Islet precursor cell (in vitro differentiated cells): ENCODE measurements at places on chromosomes 2 and 18.
A peak's percentile ranks its signal among the peaks of the same experiment; 100 is the strongest.

DNA sequence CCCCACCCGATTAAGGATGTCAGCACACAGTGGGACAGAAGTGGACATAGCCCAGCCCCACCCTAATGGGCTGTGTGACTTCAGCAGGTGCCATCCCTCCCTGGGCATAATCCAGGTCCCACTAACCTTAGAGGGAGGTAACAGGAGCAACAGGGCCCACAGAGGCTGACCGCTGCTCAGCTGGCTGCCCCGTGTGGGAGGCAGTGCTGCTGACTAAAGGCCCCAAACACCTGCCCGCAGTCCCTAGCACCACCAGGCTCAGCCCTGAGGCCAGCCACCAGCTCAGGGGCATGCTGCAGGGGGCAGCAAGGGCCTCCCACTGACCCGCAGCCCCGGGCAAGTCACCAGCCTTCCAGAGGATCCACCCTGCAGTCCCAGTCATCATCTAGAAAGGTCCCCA lies 14.6 kb downstream of the BIN1 start:
- no peak for DNase-seq

DNA sequence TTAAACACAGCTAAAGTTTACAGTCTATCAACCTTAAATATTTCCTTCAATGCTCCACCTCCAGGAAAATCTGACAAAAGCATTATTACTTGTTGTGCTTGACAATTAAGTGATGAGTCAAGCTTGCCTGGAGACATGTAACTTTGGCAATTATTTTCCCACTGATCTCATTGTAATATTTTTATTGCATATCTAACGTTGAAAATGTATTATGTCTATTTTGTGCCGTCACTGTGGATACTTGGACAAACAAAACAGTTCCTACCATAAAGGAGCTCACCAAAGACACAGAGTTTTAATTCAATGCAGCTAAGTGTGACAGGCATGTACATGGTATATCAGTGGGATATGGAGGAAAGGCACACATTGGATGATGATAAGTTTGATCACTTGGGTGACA lies 24.7 kb downstream of the RNF103 start:
- no peak for DNase-seq

GRCh38 chr2:121608967-121609366 lies 40.3 kb downstream of the CLASP1 start:
- DNase-seq: no peak

DNA sequence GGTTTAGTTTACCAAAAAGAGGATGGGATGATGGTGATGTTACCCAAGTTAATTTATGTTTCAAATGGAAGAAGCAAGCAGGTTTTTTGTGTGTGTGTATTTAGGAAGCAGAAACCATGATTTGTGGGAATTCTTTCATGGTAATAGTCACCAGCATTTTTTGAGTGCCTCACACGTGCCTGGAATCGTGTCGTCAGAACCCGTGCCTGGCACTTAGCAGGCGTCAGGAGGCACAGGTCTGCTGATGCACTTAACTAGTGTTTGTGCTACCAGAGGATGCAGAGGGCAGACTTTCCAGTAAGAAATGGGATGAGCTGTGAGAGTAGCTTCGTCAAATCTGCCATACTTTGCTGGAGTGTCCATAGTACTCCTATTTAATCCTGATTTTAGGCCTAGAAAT lies 41.1 kb downstream of the LYPD6 start:
- DNase-seq: no peak

- no peak for DNase-seq
These were observed 849.1 kb upstream of the CHAC2 start for GRCh38 chr2:52918551-52918950.

DNA sequence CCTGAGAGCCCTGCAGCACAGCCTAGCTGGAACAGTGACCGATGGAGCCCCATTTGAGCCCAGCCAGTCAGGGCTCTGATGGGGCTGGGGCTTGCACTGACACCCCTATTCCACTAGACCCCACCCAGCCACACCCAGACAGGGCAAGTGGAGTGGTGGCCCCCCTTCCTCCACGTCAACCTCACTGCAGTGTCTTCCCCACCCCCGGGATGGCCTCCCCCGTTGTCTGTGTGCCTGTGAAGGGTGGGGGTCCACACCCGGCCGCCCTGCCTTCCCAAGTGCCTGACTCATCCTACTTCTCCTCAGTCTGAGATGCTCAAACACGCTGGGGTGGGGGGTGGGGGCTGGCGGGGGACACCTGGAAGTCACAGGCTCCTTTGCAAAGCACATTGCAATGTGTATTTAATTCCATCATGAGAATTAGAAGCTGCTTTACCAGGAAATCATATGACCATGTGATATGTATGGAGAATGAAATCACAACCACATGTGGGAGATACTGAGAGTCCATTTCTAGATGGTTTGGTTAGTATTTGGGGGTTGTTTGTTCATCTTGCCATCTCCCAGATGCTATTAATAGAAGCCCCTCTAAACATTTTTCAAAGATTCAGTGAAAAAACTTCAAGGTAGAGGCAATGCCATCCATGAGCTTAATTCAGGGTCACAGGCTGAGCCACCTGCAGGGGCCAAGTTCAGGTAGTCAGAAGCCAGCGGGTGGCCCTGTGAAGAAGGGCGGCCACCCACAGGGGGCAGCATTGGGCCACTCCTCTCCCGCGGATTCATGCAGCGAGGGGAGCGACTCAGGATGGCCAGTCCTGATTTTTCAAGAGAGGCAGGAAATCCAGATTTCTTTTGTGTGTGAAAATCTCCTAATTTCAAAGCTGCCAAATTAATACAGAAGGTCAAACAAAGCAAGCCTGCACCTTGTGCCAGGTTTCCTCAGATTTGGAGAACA lies 22.7 kb upstream of the GMPPA start:
- DNase-seq: peak; percentile 88

GRCh38 chr2:137942037-137942832 lies 22.0 kb upstream of the HNMT start:
- DNase-seq: peak; percentile 81

DNA sequence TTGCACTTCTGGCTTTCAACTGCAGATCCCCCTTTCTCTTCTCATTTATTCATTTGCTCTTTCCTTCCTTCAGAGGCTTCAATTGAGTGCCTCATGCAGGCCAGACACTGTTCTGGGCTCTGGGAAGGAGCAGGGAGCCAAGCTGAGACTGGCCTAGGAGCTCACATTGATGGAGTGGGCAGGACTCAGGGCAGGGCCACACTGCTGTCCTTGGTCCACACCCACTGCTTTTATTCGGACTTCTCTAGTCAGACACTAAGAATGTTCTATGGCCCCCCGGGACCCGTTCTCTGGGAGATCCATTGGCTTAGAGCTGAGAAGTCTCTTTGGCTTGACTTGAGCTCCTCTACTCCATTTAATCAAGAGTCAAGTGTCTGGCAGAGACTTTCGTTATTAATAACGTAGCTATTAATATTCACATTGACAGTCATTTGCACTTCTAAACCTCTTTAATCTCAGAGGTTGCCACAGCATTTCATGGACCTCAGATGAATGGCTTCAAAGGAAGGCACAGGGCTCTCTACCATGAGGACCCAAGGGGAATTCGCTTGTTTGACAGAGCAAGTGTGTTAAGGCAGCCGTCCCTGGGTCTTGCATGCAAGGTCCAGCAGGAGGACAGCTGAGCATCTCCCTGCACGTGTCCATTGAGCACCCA lies 20.1 kb downstream of the SH3RF3 start:
- no peak for DNase-seq

GRCh38 chr2:232976666-232977437 lies 36.2 kb downstream of the NGEF start:
- peak; percentile 40 for DNase-seq

DNA sequence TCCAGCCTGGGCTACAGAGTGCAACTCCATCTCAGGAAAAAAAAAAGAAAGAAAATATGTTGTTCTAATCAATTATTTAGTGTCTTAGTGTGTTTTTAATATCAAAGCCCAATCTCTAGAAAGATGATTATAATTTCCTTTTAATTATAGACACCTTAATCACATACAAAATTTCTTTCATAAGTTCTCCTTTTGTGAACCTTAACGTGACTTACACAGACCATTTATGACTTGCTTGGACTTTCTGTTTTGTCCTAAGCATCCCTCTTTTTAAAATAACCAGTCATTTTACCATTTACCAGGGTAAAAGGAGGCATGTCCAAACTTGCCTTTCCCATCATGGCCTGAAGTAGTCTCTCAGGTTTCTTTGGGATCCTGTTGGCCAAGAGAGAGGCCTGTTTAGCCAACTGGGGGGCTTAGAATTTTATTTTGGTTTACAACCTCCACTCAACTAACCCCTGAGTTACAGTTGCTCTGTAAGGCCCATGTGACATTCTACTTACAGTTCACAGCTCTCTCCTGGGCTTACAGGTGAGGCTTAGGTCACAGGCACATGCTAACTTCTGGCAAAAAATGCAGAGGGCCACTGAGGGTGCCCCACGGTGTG lies 23.9 kb upstream of the GPR155 start:
- no peak for DNase-seq

GRCh38 chr2:208090420-208090819 lies 33.9 kb downstream of the CRYGD start:
- DNase-seq: no peak

DNA sequence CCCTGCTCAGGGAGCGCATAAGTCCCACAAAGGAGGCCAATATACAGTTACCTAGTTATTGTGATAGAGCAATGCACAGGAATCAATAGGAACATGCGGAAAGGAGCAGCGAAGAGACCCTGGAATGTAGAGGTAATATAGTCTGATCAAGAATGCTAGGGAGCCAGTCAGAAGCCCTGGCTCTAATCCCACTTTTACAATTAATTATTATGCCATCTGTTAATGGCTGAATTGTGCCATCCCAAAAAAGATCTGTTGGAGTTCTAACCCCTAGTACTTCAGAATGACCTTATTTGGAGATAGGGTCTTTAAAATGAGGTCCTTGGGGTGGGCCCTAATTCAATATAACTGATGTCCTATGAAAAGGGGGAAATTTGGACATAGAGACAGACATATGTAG lies 7.7 kb upstream of the SPATS2L start:
- DNase-seq: no peak

- DNase-seq: no peak
These were observed 1.2 kb downstream of the PTPN4 start for GRCh38 chr2:119760956-119761275.

GRCh38 chr2:151570191-151570590 lies 160.5 kb downstream of the RIF1 start:
- no peak for DNase-seq

- no peak for DNase-seq
These were observed 58.4 kb downstream of the PHLPP1 start for GRCh38 chr18:62773691-62774090.

GRCh38 chr2:225894236-225894980 lies 494.9 kb downstream of the NYAP2 start:
- DNase-seq: no peak

DNA sequence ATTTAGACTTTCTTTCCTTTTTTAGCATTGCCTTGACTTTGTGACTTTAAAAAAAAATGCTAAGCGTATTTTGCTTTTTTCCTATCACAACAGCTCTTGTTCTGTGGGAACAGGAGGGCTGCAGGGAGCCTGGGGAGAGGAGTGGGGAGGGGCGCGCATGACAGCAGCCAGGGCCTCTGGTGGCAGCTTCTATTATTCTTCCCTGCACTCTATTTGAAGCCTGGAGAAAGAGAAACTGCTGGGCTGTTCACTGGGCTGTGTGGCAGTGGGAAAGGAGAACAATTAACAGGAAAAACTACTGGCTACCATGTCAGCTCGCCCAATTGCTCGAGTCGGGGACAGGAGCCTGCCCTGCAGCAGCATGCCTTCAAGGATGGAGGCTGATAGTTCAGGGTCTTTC lies 119.0 kb upstream of the ZBTB14 start:
- DNase-seq: peak; percentile 66

DNA sequence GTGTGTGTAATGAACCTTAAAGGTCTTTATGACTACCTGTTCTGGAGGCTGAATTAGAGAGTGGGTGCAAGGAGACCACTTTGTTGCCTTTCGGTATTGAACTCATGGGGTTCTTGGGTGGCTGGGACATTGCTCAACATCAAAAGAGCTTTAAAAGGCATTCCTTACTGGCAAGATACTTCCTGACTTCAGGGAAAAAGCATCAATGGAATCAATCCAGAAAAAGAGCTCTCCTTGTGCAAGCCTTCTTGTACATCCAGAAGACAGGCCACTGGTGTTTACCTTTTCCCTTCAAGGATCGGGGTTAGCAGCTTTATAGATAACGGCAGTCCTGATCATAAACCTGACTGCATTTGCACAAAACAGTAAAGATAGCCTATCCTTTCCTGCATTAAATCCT lies 9.5 kb downstream of the PNO1 start:
- DNase-seq: no peak

DNA sequence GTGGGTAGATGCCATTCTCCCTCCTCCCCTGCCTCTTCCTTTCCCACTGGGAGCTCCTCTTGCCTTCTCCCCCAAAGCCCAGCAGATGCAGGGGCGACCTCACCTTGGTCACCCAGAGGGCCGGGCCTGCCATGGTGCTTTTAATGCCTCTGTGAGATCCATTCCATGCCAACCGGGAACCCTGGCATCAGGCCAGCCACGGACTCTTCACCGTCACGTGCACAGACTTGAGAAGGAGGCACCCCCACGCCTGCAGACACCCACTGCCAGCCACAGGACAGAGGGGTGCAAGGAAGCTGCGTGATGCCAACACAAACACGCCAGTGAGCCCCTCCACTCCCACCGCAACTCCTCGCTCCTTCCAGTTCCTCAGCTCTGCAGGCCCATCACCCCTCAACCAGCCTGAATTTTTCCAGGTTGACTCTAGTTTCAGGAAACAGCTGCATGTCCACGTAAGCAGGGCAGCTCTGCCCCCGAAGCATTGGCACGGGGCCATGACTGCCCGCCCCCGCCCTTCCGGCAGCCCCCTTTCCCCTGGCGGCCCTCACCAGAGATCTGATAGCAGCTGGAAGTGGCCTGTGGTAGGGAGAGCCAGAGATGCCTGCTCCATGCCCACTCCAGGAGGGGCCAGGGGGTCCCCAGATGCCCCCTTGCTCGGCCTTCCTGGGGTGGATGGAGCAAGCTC lies 50.8 kb downstream of the DNMT3A start:
- DNase-seq: no peak

DNA sequence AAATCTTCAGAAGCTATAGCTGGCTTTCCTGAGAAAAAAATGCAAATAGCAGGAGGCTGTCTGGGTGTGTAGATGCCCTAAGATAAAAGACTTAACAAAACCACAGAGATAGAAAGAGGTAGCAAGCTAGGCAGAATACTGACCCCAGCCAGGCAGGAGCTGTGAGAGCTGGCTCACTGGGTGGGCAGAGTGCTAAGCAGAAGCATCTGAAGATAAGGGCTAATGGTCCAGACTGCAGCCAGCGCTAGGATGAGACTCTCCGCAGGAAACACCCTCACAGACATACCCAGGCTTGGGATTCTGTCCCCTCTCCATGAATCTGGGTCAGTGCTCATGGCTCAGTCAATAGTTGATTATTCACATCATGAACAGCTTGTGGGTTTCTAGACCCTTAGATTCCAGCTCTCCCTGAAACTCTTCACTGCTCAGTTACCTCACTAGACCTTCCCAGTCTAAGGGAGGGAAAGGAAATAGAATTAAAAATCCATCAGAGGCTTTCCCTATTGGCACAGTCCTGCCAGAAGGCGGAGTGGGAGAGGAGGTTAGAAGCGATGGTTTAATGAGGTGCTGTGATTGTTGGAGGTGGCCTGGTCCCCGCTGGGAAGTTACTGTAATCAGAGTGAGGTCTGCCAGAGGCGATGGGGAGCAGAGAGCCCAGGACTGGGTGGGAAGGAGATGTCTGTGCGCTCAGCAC lies 21.4 kb upstream of the CCBE1 start:
- DNase-seq: peak; percentile 75

- no peak for DNase-seq
These were observed 50.0 kb downstream of the TGIF1 start for GRCh38 chr18:3500016-3500415.

- DNase-seq: peak; percentile 64
These were observed 183.0 kb downstream of the MREG start for GRCh38 chr2:215830304-215830703.

GRCh38 chr2:70793450-70793849 lies 3.0 kb upstream of the FIGLA start:
- DNase-seq: no peak
